ENCODE measurements at places on chromosomes 7 and 10.

GRCh38 chr10:132616170-132616995 lies 78.8 kb downstream of the INPP5A start:
- no peak for DNase-seq

DNA sequence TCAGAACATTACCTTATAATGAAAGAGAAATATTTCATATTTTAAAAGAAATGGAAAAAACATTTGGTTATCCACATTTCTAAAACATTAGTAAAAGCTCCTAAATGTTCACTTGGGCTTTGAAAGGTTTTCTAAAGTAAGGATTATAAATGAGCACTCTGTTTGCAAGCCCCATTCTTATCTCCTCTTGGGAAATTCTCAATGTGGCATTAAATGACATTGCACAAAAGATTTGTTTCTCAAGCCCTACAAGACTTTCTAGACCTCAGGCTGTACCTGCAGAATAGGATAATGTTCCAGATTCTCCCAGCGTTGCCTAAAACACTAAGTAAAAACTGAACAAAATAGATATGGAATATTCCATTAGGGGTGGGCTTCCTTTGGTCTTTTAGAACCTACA lies 658.0 kb upstream of the FOXK1 start:
- DNase-seq, result no peak

- no peak for DNase-seq
Observed at GRCh38 chr10:68231106-68231816, 652 bp downstream of the ATOH7 start.

DNA sequence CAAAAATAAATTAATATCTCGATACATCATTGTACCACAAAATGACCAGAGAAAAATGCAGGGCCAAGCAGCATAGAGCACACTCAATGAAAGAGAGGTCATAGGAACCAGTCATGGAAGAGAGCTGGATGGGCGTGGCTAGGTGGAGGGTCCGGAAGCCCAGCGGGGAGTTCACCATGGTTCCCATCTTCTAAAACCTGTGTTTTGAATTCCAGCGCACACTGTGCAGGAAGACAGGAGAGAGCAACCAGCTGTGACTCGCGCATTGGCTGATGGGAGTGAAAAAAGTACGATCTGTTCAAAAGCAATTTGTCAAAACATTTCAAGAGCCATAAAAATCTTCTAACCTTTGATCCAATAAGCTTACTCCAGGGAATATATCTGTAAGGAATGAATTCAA lies 125.2 kb upstream of the NANOS1 start:
- DNase-seq, result no peak

GRCh38 chr7:99806839-99807478 lies 20.9 kb upstream of the CYP3A43 start:
- DNase-seq, result no peak

DNA sequence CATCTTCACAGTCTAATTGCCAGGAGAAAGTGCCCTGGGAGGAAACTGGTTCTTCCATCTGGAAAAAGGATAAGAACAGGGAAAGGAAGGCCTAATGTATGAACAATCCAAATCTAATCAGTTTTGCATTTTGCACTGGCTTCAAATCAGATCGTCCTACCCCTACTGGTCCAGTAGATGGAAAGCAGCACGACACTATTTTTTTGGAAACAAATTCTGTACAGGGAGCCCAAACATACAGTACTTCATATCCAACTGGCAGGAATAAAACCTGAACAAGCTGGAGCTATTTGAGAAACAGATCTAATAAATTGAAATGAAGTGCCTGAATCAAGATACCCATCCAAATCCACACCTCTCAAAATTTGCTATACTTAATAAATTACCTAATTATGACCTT lies 36.5 kb downstream of the ETV1 start:
- DNase-seq, result no peak

- DNase-seq, result no peak
Observed at GRCh38 chr10:65571011-65571570, 1354.7 kb upstream of the LRRTM3 start.

GRCh38 chr7:27168265-27168947 lies 3.1 kb upstream of the HOXA9 start:
- no peak for DNase-seq

DNA sequence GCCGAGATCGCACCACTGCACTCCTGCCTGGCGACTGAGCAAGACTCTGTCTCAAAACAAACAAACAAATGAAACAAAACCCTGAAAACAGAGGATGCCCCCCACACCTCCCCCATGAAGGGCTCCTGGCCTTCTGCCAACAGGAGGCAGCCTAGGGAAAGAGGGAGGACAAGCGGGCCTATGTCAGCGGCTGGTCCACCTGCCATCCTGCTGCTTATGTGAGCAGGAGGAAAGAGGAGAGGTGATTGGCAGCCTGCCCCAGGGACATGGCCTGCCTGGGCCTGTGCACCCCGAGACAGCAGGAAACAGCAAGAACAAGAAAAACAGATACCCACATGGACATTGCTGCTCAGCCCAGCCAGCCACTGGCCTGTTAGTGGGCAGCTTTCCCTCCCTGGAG lies 9.1 kb upstream of the ZNF316 start:
- no peak for DNase-seq

GRCh38 chr7:19121977-19122588 lies 4.6 kb upstream of the TWIST1 start:
- DNase-seq, result no peak

GRCh38 chr7:1923409-1924257 lies 253.6 kb downstream of the ELFN1 start:
- DNase-seq, result no peak

GRCh38 chr7:17195576-17195975 lies 102.9 kb upstream of the AHR start:
- DNase-seq, result no peak

DNA sequence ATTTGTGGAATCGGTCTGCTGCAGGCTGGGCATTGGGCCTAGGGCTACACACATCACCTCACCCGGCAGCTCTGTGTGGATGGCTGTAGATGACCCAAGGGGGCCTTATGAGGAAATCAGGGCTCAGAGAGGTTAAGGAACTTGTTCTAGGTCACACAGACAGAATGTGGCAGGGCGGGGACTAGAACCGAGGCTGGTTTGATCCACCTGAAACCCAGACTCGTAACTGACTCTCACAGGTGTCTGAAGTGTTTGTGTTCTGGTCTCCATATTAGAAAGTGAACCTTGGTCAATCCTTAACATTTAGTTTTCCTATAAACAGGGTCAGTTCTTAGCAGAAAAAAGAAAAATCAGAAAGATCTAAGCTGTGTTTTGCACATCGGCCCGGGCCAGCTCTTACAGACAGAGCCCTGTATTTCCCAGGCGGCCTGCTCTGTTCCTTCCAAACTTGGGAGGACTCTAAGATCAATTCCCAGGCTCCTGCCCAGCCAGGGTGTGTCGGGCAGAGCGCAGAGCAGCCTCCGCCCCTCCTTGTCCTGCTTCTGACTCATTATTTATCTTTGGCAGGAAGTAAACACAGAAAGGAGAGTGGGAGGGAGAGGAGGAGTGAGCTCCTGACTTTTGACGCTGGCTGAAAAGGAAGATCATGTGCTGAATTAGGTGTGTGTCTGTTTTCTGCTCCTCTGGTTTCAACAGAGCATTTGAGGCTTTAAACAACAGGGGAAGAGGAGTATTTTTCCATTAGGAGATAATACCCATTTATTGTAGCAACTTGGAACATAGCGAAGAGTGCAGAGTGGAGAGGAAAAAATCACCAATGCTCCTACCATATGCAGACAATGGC lies 74.1 kb downstream of the TACC2 start:
- peak; percentile 3 for DNase-seq

DNA sequence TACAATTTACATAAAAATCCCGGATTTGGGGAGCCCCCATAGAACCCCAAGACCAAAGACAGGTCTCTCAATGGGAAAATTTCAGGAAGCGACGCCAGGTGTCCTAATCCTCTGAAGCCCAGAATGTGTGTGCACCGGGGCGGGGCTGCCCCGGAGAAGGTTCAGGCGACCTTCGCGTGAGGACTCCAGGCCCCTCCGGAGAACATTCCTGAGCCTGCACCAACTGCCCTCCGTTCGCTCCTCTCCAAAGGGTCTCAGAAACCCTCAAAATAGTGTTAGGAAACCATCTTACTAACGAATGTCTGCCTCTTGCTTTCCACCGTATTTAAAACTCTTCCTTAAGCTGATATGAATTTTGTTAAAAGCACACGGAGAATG lies 78.5 kb upstream of the INSIG1 start:
- no peak for DNase-seq

DNA sequence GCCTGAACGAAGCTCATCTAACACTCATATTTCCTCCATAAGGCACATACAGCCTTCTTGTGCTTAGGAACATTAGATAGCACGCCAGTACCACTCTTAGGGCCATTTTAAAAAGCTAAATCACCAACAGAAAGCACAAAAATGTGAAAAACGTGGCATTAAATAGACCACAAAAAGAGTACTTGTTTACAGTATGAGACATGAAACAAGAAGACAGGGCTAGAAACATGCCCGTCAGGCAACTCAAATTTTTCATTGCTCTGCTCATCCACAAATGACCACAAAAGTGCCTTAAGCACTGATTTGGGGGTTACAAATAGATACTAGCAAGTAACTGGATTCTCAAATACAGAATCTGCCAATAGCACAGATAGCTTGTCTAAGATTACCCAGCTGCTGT lies 67.8 kb downstream of the ELMO1 start:
- DNase-seq, result no peak
